CD4-positive, alpha-beta T cell treated with Interleukin-4 for 4 hours (primary cell): ENCODE measurements at places on chromosomes 11 and 22.

- no peak for DNase-seq
These were observed 21.1 kb upstream of the FAR1 start for GRCh38 chr11:13647391-13647790.

GRCh38 chr11:126839496-126839895 is 161.1 kb downstream of the KIRREL3 start:
- DNase-seq = no peak

DNA sequence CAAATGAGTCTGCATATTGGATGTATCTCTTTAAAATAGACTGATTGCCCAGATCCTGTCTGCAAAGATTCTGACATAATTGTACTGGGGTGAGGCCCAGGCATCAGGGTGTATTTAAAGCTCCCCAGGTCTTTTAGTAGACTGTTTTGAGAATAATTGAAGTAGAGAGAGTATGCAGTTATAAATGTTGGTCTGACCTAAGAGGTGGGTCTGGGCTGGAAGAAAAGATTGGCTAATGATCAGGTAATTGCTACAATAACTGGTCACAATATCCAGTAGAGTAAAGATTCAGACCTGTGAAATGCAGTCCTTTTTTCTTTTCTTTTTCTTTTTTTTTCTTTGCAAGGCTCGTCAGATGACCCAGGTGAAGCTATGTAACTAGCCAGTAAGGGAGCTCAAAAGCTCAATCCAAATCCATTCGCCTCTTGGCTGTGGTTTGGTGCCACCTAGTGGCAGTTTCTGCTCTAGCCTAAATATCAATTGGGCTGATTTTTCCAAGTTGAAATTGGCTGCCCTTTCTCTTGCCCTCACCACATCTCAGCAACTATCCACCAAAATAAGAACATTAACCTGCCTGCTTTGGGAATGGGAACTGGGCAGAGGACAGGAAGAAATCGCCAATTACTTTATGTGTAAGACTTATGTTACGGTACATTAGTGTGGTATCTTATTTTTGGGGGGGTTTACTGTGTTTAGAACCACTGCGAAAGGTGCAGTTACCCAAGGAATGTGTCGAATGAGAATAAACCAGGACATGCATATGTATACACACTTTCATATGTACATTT is 45.9 kb downstream of the ZNF143 start:
- peak; percentile 73 for DNase-seq

- no peak for DNase-seq
These were observed 37.2 kb downstream of the RCOR2 start for GRCh38 chr11:63879598-63880402.

- no peak for DNase-seq
These were observed 20.3 kb downstream of the XKR3 start for GRCh38 chr22:16804882-16805281.

DNA sequence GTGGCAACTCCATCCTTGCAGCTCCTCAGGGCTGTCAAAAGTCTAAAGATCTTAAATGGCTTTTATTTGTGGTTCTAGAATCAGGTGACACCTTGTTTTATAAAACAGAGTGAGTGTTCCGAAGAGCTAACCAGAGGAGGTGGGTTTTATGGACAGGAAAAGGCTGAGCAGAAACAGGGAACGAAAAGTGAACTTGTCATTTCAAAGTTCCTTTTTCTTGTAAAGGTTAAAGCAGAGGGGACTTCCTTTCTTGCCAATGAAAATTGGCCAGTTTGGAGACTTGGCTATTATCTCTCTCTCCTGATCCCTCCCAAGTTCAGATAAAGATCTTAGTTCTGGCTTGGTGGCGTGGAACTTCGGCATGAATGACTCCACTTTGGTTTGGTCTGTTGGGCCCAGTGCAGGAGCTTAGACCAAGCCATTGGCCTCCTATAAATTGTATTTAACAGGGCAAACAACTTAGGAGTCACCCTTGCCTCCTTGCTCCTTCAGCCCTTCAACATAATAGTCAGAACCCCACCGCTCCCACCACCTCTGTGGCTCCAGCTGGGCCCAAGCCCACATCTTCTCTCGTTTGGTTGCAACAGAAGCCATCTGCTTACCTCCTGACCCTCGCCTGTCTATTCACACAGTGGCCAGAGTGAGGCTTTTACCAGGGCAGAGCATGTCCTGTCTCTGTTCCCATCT is 102.4 kb upstream of the THY1 start:
- DNase-seq = no peak

DNA sequence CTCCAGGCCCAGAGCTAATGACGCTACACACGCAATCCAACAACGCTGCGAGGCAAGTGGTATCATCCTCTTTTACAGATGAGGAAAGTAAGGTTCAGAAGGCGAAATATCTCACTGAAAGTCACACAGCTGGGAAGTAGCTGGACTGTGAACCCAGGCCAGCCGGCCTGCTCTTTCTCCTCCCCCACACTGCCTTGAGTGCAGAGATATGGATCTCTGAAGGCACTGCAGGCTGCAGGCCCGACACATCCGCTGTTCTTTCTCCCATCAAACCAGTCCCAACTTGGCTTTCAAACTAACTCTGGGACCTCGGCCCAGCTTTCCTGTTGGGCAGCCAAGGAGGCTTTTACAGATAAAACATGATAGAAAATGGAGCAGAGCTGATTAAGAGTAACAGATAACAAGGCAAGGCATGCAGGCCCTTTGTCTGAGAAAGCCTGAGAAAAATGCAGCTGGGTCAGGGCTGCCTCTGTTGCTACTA is 64.0 kb upstream of the PTPRJ start:
- DNase-seq = no peak

DNA sequence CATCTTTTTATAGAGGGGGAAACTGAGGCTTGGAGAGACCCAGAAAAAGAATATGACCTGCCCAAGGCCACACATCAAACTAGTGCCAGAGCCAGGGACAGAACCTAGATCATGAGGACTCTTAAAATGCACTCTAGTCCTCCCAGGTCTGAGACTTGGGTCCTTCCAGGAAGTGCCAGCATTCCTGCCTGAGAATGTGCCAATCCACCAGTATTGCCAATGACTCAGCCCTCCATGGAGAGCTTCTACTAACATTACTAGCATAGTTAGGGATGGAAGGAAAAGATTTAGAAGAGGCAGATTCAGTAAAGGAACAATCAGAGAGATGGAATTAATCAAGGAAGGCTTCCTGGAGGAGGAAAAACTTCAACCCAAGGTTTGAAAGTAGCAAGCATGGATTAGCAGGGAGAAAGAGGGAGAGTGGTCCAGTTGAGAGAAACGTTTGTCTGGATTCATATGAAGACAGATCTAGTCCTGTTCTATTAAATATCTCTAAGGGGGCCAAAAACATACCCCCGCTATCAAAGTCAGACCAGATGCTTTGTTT is 20.1 kb upstream of the SMIM35 start:
- no peak for DNase-seq

GRCh38 chr11:10495464-10495786 is 40.4 kb downstream of the AMPD3 start:
- DNase-seq = no peak

DNA sequence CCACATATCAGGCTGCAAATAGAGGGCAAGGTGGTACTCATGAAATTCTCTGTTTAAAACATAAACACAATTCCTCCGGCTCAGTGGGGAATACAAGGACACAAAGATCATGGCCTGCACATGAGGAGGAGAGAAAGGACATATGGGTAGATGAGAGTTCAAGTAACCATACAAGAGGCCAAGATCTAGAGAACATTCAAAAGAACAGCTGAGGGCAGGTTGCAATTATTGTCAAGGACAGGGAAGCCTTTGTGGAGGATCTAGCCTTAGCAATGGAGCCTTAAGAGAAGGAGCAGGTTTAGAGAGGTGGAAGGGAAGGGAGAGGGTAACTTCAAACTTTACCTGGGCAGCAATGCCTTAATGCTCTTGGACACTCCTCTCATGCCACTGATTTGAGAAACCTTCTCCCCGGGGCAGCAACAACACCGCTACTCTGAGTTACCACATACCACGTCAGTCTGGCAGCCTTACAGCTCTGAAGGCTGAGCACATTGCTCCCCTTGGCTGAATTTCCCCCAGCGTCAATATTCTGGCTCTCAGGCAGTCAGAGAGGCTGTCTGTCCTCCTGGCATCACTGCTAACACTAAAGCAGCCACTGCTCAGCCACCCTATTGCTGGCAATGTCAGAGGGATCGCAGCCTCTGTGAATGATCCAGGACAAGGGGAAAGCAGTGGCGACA is 55.5 kb downstream of the CLPB start:
- DNase-seq = no peak

- DNase-seq = no peak
These were observed 120.4 kb downstream of the CCDC34 start for GRCh38 chr11:27242591-27242990.

- no peak for DNase-seq
These were observed 804 bp downstream of the KCNK4 start for GRCh38 chr11:64291752-64292459.

DNA sequence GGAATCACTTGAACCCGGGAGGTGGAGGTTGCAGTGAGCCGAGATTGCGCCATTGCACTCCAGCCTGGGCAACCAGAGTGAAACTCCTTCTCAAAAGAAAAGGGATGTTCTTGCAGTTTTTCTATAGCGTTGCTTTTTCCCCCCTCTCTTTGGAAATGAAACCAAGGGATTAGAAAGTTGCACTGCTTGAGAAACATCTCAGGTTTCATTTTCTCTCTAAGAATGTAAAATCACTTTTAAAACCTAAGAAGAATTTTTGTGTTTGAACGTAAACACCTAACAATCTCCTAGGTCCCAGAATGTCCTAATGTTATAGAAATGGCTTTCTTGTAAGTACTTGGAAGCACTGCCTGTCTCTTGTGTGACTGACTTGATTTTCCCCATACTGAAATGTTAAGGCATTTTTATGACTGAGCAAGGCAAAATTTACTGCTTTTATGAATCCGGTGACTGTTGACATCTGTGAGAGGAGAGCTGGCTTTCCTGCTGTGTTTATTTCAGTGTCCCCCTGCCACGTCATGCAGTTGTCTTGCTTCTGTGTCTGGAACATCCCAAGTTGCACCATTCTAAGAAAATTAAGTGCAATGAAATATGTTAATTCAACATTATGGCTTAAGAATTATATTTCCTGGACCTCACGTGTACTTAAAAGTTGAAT is 37.7 kb downstream of the NF2 start:
- DNase-seq = no peak

DNA sequence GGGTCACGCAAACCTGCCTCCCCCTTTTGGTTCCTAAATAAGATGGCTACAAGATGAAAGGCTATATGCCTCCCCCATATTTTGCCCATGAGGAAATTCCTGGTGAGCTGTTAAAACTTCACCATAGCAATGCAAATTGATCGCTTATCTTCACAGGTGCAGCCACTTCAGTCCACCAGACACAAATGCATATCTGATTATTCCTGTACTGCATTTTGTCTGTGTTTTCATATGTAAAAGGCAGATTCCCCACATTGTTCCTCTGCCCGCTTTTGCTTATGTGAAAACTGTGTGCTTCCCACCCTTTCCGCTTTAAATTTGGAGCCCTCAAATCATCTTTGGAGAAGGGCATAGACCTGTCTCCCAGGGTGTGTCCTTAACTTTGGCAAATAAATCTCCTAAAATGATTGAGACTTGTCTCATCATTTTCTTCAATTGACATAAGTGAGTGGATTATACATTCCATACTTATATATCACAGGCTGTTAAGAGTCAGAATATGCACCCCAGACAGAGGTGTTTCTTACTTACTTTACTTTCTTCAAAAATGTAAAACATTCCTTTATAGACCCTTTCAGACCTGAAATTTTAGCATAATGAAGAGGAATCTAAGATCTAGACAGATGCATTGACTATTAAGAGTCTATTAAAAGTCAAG is 116.4 kb downstream of the CASP12 start:
- no peak for DNase-seq

DNA sequence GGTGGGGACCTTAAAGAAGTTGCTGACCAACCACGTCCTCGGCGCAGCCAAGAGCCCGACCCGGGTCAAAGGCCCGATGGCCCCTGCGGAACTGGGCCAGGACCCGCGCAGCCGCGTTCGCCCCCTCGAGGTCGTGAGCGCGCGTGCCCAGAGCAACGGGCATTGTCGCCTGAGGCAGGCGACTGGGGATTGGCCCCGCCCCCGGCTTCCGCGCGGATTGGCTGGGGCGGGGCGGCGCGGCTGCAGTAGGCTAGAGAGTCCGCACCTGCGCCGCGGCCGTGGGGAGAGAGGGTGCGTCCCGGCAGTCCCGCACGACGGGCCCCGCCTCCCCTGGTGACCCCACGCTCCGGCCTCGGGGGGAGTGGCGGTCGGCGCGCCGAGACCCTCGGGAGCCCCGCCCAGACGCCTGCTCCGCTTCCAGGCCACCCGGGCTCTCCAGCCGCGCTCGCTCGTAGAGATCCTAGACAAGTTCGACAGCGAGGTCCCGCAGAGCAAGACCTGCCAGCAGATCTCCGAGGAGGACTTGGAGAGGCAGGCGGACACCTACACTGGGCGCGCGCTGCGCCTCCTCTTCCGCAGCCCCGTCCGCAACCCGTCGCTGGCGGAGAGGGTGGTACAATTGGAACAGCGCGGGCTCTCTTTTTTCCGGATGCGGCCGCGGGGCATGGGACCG is 8.3 kb upstream of the PPIL2 start:
- DNase-seq = peak; percentile 70

DNA sequence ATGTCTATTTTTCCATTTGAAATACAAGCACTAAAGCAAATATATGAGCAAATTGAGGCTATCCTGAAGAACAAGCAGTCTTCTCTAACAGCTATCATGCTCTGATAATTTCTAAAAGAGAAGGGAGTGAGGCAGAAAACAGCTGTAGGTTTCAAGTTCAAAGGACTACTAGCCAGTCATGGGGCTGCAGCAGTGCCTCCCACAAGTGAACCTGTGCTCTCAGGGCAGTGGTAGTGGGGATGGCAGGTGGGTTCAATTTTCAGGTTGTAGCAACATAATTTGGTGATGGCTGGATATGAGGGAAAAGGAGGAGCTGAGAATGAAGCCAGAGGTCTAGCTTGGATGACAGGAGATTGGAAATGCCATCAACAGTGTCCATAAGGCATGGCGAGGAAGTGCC is 93.5 kb upstream of the ARHGAP20 start:
- no peak for DNase-seq

GRCh38 chr11:42021911-42022310 is 562.5 kb upstream of the LRRC4C start:
- DNase-seq = no peak

DNA sequence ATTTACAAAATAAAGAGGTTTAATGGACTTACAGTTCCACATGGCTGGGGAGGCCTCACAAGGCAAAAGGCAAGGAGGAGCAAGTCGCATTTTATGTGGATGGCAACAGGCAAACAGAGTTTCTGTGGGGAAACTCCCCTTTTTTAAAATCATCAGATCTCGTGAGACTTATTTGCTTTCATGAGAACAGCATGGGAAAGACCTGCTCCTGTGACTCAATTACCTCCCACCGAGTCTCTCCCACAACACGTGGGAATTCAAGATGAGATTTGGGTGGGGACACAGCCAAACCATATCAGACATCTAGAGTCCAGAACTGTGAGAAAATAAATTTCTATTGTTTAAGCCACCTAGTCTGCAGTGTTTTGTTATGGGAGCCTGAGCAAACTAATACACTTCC is 80.8 kb downstream of the ME3 start:
- DNase-seq = no peak

DNA sequence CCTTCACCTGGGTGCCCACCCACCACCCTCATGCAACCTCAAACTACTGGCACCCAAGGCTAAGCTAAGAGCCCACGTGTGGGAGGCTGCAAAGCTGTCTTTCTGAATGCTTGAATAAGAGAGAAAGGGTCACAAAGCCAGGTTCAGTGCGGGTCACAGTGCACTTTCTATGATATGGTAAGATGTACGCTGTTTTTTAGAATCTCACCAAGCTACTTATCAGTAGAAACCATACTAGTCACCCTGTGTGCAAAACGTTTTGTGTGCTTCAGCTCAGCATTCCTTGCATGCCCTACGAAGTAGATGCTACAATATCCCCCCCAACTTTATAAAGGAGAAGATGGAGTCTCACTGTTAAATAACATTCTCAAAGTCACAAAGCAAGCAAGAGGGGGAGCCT is 14.9 kb downstream of the P2RX3 start:
- no peak for DNase-seq
